ENCODE measurements at places on chromosomes 5 and 9.

GRCh38 chr9:121266906-121267650, 884 bp upstream of the GSN start:
- DNase-seq, result no peak

DNA sequence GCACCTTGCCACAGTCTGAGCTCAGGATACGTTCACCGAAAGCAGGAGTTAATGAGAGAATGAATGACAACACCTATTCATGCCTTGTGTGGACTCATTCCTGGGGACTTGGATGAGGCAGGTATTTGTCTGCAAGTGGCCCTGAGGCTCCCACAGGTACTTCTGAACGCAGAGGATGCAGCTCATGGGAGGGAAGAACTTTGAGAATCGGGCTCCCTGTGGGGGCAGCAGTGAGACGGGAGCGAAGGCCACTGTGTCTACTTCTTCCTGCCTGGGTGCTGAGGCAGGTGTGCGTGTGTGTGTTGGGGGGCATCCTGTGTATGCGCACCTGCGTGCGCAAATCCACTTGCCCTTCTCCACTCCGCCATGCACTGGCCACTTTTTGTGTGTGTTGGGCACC, 42.2 kb downstream of the PTPN3 start:
- no peak for DNase-seq

GRCh38 chr5:50768634-50769033, 102.2 kb downstream of the PARP8 start:
- DNase-seq, result no peak

- DNase-seq, result no peak
Observed at GRCh38 chr5:63958654-63959053, 3.6 kb downstream of the HTR1A start.

Measured in fibroblast of skin of right quadriceps (primary cell).